ENCODE measurements at places on chromosomes 7 and 10. TPM values are rescaled to one million over a fixed set of nuclear protein-coding genes. Genes with fewer than 3 reads are reported as not detected.

The DYDC2 gene
- not detected for total RNA-seq

The COL13A1 gene
- 9.9 TPM for total RNA-seq

DNA sequence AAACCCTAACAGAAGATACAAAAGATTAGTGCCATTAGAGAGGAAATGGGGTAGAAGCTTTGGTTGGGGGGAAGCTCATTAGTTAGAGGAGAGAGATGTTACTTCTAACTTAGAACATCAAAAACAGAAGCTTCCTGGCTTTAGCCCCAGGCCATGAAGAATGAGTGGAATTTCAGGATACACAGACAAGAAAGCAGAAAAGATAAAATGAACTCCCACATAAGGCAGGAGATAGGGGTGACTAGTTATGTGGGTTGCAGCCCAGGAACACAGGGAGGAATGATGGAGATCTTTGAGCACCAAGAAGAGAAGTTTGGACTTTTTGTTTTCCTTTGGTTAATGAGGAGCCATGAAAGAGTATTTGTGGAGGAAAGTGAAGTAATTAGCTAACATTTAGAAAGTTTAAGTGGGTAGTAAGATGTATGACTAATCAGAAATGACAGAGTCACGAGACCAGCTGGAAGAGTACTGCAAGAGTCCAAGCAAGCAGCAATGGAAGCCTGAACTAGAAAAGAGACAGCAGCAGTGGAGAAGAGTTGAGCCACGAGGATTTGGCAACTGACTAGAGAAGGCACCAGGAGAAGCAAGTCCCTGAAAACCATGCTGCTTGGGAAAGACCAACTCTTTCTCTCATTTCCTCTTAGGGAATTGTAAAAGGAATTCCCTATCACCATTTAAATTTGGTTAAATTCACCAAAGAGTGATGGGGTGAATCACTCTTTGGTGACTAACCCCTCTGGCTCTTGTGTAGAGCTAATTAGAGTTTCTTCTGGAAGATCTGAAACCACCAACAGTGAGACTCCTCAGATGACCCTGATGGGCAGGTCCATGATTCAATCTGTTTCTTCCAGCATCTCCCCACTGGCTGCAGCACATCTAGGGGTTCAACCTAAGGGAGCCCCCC is 131.9 kb downstream of the KCNMA1 start:
- no peak for DNase-seq
- H3K4me3 ChIP-seq: no peak overlapping the region
- no peaks in the 10 kb centered on the region for H3K36me3 ChIP-seq

GRCh38 chr10:121168545-121169216 is 317.5 kb downstream of the WDR11 start:
- no peak overlapping the region for H3K4me3 ChIP-seq
- peak overlapping the region; percentile 25 for H3K27ac ChIP-seq
- H3K4me1 ChIP-seq: peaks cover 6% of the 10 kb centered on the region

DNA sequence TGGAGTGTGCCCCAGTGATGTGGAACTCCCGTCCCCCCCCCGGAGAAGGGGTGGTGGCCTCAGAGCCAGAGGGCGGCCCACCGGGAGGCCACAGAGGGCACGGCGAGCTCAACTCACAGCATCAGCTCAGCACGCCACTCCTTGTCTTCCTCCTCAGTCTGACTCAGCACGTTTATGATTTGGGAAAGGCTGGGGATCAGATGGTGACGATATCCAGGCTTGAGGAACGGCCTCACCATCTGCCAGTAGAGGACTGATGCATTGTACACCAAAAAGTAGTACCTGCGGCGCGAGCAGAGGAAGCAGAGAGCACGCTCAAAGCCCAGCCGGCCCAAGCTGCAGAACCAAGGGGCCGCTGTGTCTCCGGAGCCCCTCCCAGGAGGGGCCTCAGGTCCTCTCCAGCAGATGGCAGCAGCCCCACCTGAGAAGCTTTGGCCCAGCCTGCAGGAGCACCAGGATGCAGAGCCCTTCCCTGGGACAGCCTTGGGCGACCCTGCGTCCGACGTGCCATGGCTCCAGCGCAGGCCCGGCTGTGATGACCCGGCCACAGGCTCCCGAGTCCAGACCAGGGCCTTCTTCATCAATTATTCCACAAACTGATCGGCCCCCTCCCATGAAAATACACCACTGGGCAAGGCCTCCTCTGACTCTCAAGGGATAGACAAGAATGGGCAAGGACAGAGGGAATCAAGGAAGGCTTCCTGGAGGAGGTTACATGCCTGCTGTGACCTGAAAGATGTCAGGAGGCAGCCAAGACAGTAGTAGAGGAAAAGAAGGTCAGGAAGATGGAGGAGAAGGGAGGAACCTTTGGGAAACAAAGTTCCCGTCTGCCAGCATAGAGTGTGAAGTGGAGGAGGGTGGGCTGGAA is 3.7 kb downstream of the CFAP46 start:
- peaks cover 6% of the 10 kb centered on the region for H3K4me1 ChIP-seq
- H3K27me3 ChIP-seq: peaks cover 27% of the 10 kb centered on the region
- no peak overlapping the region for H3K4me3 ChIP-seq
- no peak for DNase-seq

GRCh38 chr7:50266635-50267386 is 37.7 kb upstream of the IKZF1 start:
- no peak overlapping the region for H3K4me3 ChIP-seq
- H3K27ac ChIP-seq: no peak overlapping the region
- no peaks in the 10 kb centered on the region for H3K36me3 ChIP-seq

Measured in stomach (tissue), 19 donors.